ENCODE measurements at places on chromosomes 7 and 10.

DNA sequence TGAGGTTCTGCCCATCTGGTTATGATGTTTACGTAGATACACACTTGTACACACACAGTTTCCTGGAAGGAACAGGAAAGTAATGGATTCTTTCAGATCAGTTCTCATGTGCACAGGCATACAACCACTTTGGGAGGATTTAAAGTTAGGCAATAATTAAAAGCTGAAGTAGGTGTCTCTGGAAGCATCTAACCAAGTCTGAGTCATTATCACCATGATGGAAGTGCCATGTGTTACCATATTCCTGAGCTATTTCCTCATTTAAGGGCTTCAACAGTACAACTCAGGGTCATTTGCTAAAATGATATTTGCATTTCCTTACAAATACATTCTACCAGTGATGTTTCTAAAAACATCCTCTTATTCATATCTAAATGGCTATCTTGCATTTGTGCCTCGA is 41.4 kb upstream of the BET1 start:
- DNase-seq: no peak

DNA sequence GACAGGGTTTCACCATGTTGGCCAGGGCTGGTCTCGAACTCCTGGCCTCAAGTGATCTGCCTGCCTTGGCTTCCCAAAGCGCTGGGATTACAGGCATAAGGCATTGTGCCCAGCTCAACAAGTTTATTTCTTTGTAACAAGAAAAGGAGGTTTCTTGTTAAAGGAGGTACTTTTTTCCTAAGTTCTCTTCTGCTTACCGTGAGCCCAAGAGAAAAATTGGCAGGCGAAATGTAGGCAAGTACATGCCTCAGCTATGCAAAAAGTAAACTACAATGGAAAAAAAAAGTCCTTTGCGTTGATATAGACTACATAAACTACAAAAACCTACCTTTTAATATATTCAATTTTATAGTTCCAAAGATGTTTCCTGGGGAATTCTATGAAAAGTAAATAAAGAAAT is 122.6 kb downstream of the DKK1 start:
- DNase-seq: peak; percentile 66

- no peak for DNase-seq
These were observed 36.5 kb downstream of the GLUD1 start for GRCh38 chr10:87058171-87058570.

- DNase-seq: peak; percentile 21
These were observed 30.3 kb downstream of the CACNA2D1 start for GRCh38 chr7:82413237-82413636.

- peak; percentile 92 for DNase-seq
These were observed 34.3 kb downstream of the INPP5A start for GRCh38 chr10:132571650-132572544.

- DNase-seq: no peak
These were observed 252.2 kb downstream of the WDR37 start for GRCh38 chr10:1308173-1308961.

GRCh38 chr10:102240467-102241031 is 763 bp downstream of the PITX3 start:
- peak; percentile 38 for DNase-seq

GRCh38 chr7:155645662-155646061 is 1.2 kb downstream of the RBM33 start:
- peak; percentile 46 for DNase-seq

DNA sequence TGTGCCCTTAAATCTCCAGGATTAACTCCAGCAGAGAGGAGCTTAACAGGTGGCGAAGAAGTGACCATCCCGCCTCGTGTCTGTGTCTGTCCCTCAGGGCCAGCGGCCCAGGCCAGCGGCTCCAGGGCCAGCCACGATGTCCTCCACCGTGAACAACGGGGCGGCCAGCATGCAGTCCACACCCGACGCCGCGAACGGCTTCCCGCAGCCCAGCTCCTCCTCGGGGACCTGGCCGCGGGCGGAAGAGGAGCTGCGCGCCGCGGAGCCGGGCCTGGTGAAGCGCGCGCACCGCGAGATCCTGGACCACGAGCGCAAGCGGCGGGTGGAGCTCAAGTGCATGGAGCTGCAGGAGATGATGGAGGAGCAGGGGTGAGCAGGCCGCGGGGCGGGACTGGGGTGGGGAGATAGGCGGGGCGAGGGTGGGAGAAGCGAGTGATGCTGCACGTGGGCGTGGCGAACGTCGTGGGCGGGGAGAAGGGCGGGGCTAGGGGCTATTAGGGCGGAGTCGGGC is 33.3 kb downstream of the SRRM3 start:
- peak; percentile 90 for DNase-seq

DNA sequence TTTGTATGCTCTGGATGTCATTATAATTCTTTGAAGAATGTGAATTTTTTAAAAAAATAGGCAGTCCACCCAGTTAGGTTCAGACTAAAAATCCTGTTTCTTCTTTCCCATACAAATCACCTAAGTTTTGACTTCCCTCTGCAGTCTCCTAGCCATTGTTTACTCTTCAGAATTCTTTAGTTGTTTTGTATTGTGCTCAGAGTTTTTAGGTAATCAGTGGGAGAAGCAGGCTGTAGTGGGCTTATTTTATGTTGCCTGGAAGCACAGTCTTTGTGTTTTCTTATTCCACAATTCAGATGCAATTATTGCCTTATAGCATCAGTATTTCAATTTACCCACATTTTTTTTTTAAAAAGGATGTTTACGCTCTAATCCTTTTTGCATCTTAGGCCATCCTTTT is 94.9 kb downstream of the AKAP9 start:
- DNase-seq: no peak

GRCh38 chr10:86520871-86521677 is 518 bp downstream of the WAPL start:
- DNase-seq: peak; percentile 86

GRCh38 chr10:22685926-22686325 is 28.5 kb downstream of the PIP4K2A start:
- no peak for DNase-seq

- no peak for DNase-seq
These were observed 25.7 kb downstream of the FOXL3 start for GRCh38 chr7:315516-316265.

GRCh38 chr10:124653811-124654651 is 90.1 kb downstream of the FAM53B start:
- peak; percentile 36 for DNase-seq

- no peak for DNase-seq
These were observed 90.3 kb downstream of the NEURL1 start for GRCh38 chr10:103583871-103584215.

GRCh38 chr7:2639695-2640481 is 8.1 kb downstream of the TTYH3 start:
- DNase-seq: no peak

DNA sequence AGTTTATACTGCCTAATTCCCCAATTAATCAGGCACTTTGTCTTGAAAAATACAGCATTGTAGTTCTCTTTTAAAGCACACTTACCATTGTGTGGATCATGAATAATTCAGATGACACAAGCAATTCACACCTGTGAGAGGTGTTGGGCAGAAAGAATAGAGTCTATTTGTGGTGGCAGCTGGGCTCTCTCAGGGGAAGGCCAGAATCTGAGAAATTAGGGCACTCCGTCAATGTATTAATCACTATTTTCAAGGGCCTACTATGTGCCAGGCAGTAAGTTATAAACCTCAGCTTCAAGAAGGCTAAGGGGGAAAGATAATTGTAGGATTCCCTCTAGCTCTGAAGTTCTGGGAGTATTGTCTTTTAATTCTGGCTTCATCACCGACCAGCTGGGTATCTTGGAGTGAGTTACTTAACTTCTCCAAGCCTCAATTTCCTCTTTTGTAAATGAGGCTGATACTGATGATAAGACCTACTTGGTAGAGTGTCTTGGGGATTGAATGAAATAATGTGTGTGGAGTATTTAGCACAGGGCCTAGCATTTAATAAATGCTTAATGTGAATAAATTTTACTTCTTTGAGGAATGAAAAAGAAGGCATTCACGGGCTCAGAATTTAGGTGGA is 2.5 kb downstream of the CHN2 start:
- no peak for DNase-seq

DNA sequence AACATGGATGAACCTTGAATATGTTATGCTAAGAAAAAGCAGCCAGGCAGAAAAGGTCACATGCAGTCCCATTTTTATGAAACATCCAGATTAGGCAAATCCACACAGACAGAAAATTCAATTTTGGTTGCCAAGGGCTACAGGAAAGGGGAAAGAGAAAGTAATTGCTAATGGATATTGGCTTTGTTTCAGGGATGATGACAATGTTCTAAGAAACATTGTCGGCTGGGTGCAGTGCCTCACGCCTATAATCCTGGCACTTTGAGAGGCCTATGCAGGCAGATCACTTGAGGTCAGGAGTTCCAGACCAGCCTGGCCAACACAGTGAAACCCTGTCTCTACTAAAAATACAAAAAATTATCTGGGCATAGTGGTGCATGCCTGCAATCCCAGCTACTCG is 23.0 kb downstream of the ZNF33B start:
- DNase-seq: peak; percentile 30

GRCh38 chr7:41298409-41298808 is 404.5 kb downstream of the INHBA start:
- no peak for DNase-seq

- no peak for DNase-seq
These were observed 336.0 kb downstream of the GLRX3 start for GRCh38 chr10:130472236-130472635.

- DNase-seq: no peak
These were observed 1085.4 kb upstream of the SORCS1 start for GRCh38 chr10:108249940-108250339.

GRCh38 chr7:27925573-27926201 is 185.7 kb downstream of the TAX1BP1 start:
- DNase-seq: no peak

DNA sequence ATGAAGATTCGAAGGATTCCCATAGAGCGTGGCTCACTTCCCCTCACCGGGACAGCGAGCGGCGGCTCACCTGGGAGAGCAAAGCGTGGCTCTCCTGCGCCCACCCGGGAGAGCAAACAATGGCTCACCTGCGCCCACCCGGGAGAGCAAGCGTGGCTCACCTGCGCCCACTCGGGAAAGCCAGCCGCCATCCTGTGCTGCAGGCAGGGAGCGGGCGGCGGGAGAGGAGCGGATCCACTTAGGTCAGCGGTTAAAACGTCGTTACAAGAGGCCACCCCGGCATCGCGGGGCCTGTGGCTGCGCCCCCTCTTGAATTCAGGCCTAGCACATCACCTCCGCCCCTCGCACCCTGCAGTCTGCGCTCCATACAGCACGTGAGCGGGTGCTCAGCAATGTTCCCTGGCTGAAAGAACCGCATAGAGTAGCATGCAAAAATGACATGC is 461 bp upstream of the FIGNL1 start:
- DNase-seq: peak; percentile 17

GRCh38 chr10:1613511-1613910 is 123.8 kb downstream of the ADARB2 start:
- no peak for DNase-seq

GRCh38 chr10:4154191-4154715 is 369.2 kb upstream of the KLF6 start:
- DNase-seq: no peak

DNA sequence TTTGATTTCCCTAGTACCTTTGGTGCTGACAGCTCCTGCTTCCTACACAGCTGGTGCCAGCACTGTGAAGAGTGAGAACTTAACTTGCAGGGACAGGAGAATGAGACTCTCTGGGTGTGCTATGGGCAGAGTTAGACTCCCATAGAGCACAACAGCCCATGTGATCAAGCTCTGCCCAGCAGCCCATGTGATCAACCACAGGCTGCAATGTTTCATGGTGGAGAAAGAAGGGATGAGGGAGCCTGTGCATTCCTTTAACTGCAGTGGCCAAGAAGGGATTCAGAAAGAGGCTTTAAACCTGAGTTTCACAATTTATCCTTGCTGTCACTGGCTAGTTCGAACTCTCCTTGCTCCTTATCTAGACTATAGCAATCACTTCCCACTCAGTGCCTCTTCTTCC is 10.0 kb upstream of the MEST start:
- peak; percentile 21 for DNase-seq

DNA sequence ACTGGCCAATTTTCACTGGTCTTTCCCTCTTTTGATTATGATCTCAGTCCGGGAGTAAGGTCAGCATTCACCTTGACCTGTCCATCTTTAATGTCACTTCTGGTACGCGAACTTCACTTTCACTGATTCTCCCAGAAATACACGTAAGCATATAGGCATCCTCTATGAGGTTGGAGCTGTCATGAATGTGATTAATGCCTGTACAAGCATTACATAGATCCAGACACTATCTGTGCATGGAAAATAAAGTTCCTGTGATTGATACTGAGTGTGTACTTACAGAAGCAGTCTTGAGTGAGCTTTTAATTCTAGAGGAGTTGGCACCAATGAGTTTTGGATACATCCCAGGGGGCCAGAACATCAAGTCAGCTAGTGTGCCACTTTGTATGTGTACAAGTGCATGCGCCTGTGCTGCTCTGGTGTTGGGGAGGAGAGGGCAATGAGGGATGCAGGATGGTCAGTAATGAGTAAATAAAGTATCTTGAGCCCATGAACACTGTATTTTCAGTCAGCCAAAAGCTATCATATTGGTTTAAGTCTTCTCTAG is 6.0 kb downstream of the PTPRZ1 start:
- DNase-seq: no peak

DNA sequence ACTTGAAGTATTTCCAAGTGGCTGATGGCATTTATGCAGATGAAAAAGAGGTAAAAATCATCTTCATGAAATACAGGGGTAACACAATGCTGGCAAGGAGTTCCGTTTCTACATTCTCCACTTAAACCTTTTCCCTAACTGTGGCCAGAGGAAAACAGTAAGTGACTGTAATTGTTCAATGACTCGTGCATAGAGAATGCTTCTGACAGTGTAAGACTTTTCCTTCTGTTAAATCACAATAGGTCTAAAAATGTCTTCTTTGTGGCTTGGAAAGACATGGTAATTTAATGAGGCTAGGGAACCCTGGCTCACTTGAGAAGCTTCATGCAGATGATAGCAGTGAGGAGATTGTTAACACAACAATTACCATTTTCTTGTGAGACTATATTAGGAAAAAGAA is 50.3 kb upstream of the RSU1 start:
- peak; percentile 73 for DNase-seq

DNA sequence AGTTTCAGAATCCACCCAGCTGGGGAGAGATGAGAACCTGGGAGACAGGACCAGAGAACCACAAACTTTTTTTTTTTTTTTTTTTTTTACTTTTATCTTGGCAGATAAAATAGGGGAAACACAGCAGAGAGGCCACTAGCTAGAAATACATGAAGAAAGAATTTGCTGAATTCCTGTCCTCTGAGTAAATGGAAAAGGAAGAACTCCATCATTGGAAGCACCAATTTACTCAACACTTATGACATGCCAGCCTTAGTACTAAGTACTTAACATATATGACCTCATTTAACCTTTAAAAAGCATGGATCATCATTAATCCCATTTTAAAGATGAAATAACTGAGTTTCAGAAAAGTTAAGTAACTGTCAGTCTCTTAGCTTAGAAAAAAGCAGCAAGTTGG is 343.0 kb upstream of the NPSR1 start:
- peak; percentile 91 for DNase-seq

GRCh38 chr7:47785923-47786556 is 162.2 kb downstream of the PKD1L1 start:
- peak; percentile 28 for DNase-seq

GRCh38 chr10:71755179-71755879 is 18.0 kb downstream of the VSIR start:
- DNase-seq: no peak

GRCh38 chr7:48617993-48618392 is 306.4 kb upstream of the CDC14C start:
- DNase-seq: no peak

Measured in GM23248 (cell line).